ENCODE measurements at places on chromosomes 11 and 22.

DNA sequence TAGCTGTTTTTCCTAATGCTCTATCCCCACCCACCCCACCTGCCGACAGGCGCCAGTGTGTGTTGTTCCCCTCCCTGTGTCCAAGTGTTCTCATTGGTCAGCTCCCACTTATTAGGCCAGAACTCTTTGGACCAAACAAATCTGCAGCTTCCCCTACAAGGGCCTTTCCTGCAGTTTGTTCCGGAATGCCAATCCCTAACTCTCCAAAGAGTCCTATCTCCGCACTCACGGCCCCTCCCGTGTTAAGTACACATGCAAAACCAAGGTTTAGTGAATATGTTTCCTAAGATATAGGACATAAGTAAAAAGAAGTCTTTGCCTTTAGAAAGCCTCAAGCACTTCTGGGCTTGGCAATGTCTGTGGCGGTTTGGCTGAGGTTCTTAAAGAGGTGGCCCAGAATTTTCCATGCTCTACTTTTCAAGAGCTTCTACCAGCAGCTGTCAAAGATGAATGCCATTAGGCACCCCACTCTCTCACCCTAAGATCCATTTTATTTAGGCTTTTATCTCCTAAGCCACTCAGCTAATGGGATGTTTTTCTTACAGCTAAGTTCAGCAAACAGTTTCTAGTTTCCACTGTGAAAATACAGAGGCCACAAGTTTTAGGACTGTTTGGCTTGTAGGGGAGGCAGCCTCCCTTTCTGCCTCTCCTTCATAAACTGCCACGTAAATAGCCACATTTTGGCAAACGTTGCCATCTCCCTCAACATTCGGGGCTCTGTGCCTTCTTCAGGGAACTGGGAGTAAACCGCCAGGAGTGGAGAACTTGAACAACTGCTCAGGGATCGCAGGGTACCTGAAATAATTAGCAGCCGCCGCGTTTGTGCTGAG is 1.6 kb downstream of the CD59 start:
- no peak for DNase-seq

DNA sequence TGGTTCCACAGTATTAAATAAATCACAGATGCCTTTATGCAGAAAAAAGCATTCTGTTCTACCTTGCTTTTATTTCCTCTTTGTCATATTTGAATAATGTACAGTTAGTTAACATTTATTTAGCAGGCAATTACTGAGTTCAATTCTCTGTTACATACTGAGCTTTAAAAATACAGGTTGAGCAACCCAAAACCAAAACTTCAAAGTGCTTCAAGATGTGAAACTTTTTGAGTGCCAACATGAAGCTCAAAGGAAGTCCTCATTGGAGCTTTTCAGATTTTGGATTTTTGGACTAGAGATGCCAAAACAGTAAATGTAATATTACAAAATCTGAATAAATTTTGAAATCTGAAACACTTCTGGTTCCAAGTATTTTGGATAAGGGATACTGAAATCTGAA is 54.1 kb downstream of the PDHX start:
- DNase-seq: no peak

DNA sequence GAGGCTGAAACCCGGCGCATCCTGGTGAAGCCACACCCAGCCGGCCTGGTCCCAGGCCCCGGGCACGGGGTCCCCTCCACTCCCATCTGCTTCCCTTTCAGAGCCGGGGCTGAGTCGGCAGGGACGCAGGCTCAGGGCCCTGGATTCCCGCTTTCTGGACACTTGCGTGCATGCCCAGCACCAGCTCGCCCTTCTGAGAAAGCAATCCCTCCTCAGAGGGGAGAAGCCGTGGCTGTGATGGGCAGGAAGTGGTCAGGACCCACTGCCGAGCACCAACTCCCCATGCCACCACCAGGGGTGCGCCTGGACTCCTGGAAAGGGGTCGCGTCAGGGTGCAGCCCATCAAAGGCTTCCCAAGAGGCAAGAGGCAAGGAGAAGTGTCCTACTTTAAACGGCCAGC is 15.1 kb downstream of the CDKN1C start:
- DNase-seq: no peak

- DNase-seq: no peak
Measured at GRCh38 chr11:80241766-80242165, 800.9 kb upstream of the TENM4 start.

DNA sequence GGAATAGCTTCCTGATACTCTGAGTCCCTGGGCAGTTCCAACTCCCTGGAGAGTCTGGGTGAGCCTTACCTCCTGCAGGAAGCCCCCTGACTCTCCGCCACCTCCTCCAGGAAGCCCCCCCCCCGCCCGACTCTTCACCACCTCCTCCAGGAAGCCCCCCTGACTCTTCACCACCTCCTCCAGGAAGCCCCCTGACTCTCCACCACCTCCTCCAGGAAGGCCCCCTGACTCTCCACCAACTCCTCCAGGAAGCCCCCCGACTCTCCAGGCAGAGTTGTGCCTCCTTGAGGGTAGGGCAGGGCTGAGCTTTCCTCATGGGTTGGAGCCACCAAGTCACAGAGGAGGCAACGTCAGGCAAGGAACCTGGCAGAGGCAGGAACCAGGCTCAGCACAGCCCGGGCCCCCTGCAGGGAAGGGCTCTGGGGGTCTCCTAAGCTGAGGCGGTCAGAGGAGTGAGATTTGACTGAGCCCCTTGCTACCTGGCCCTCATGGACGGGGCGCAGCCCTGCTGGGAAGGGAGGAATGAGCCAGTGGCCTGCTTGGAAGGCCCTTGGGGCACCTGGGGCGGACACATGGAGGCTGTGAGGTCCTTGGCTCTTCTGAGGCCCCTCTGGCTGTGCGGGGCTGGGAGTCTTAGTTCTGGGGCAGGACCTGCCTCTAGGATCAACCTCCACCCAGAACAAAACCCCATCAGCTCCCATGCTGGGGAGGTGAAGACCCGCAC is 18.1 kb downstream of the MRGPRG start:
- DNase-seq: no peak
